ENCODE measurements at places on chromosomes 4 and X. TPM values are rescaled to one million over a fixed set of nuclear protein-coding genes. Genes with fewer than 3 reads are reported as not detected.

CITED1 gene
- 4.6 TPM for total RNA-seq

PNMA5 gene
- not detected for total RNA-seq

RNF175 gene
- 9.8 TPM for total RNA-seq

TEX13C gene
- total RNA-seq: not detected

FAAH2 gene
- 3.1 TPM for total RNA-seq

UGT2B15 gene
- not detected for total RNA-seq

NOX1 gene
- 0.33 TPM for total RNA-seq

CTAG2 gene
- not detected for total RNA-seq

RHOH gene
- 1.8 TPM for total RNA-seq

NDP gene
- 13.5 TPM for total RNA-seq

TRIM61 gene
- 2.7 TPM for total RNA-seq

NAA15 gene
- 67.6 TPM for total RNA-seq

PDLIM3 gene
- total RNA-seq: 128 TPM

LEF1 gene
- total RNA-seq: 19.6 TPM

ZNF630 gene
- total RNA-seq: 12.4 TPM

LYAR gene
- 9.5 TPM for total RNA-seq

NPY5R gene
- total RNA-seq: 1.4 TPM

SLC10A4 gene
- 3.1 TPM for total RNA-seq

OTC gene
- not detected for total RNA-seq

CTAG1A gene
- total RNA-seq: not detected

NAA11 gene
- not detected for total RNA-seq

VCX3A gene
- total RNA-seq: not detected

SHROOM4 gene
- 10.0 TPM for total RNA-seq

DCK gene
- 37.0 TPM for total RNA-seq

VCX gene
- total RNA-seq: not detected

NXF2 gene
- not detected for total RNA-seq

SOWAHD gene
- 0.49 TPM for total RNA-seq

LUZP4 gene
- total RNA-seq: not detected

SPANXA1 gene
- total RNA-seq: not detected

KLF8 gene
- total RNA-seq: 11.3 TPM

GABRB1 gene
- 3.4 TPM for total RNA-seq

SPOCK3 gene
- total RNA-seq: 22.1 TPM

NCAPG gene
- 21.6 TPM for total RNA-seq

RP2 gene
- total RNA-seq: 19.2 TPM

AMTN gene
- not detected for total RNA-seq

FGB gene
- not detected for total RNA-seq

ZDHHC15 gene
- 8.0 TPM for total RNA-seq

USP17L28 gene
- total RNA-seq: not detected

RNF212 gene
- total RNA-seq: 1.6 TPM

PABPC1L2A gene
- total RNA-seq: not detected

TNIP3 gene
- total RNA-seq: 0.93 TPM

MAGEA6 gene
- not detected for total RNA-seq

DYNLT3 gene
- total RNA-seq: 39.4 TPM

SSX3 gene
- not detected for total RNA-seq

LDOC1 gene
- 11.7 TPM for total RNA-seq

ENPEP gene
- 19.0 TPM for total RNA-seq

USP26 gene
- not detected for total RNA-seq

SCARB2 gene
- total RNA-seq: 378 TPM

DNAAF6 gene
- total RNA-seq: not detected

CDS1 gene
- 9.1 TPM for total RNA-seq

PRR32 gene
- 0.60 TPM for total RNA-seq

HPSE gene
- 0.93 TPM for total RNA-seq

Measured in camera-type eye (tissue), 1 donor.